ENCODE measurements at places on chromosomes 6 and 20.

GRCh38 chr6:83597511-83597910 lies 85.2 kb downstream of the PRSS35 start:
- DNase-seq, result no peak

DNA sequence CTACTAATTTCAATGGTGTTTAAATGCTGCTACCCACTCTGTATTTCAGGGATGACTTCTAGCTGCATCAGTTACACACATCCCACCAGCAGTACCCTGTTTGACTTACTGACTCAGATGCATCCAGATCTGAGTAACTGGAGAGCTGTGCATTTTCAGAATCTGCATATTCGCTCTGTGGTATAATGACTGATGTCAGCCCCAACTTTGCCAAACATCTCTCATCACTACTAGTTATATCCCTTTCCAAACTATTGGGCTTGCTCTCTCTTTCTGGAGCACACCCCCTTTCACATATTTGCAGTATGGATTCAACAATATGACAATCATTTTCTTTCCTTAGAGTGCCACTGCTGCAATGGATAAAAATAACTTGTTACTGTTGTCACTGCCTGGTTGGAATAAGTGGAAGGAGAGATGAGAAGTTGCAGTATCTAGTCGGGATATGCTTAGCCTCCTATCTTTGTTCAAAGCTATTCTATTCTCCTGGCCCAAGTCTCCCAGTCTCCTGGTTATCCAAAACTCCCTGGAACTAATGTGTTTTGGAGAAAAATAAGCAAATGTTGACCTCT lies 3.3 kb upstream of the RSPO3 start:
- DNase-seq, result no peak

- DNase-seq, result no peak
Observed at GRCh38 chr6:38364775-38365174, 275.0 kb downstream of the BTBD9 start.

- no peak for DNase-seq
Observed at GRCh38 chr6:51655517-51655916, 431.9 kb downstream of the PKHD1 start.

DNA sequence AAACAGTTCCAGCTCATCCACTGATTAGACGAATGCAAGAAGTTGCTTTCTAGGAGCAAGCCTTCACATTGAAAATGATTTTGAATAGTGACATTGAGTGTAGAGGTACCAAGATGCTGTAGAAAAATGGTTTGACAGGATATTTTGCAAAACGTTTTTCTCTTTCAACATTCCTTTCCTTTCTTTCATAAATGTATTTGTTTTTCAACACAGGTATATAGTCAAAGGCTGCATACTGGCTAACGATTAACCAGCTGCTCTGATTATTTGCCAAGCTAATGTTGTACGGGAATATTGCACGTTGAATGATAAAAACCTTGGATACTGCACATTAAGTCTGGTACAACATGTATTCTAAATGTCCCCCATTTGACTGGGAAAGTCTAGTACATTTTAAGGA lies 78.8 kb upstream of the TENT5A start:
- no peak for DNase-seq

GRCh38 chr20:64047968-64048401 lies 1.5 kb downstream of the SOX18 start:
- DNase-seq, result no peak

DNA sequence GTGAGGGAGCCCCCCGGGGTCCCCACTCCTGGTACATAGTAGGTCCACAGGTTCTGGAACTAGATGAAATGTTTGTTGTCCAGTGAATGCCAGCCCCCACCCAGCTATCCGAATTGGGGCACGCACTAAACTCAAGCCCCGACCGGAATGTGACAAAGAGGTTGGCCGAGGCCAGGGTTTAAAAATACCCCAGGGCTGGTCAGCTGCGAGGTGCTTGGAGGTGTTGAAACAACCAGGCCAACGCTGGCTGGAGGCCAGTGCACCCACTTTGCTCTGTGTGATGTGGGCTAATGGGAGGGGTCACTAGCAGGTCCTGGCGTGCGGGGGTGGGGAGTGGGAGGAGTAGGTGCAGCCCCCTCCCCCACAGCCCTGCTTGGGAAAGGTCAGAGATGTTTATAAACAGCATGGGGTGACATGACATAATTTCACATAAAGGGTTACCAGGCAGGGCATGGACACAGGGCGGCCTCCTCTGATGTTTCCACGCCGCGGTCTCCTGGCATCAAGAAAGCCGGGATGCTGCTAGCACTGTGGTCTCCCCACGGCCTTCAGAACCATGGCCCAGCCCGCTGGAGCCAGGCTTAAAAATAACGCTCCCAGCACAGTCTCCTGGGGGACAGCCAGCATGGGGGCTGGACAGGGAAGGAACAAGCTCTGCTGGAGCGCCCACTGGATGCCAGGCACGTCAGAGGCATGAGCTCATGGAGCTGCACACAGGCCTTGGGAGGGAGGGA lies 111.2 kb upstream of the PTPN1 start:
- DNase-seq, result no peak

DNA sequence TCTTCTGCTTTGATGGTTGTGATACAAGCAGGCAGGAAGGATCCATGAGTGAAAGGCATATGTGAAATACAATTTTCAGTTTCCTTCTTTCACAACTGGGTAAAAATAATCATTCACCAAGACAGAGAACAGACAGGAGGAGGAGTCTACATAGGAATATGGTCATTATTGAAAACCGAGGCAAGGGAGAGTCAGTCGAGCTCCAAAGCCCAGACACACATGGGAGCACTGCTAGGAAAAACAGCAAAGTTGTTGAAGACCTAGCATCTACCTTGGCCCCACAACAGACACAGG lies 260.6 kb downstream of the ERMARD start:
- no peak for DNase-seq

- no peak for DNase-seq
Observed at GRCh38 chr6:83868639-83869038, 9.2 kb downstream of the CYB5R4 start.

DNA sequence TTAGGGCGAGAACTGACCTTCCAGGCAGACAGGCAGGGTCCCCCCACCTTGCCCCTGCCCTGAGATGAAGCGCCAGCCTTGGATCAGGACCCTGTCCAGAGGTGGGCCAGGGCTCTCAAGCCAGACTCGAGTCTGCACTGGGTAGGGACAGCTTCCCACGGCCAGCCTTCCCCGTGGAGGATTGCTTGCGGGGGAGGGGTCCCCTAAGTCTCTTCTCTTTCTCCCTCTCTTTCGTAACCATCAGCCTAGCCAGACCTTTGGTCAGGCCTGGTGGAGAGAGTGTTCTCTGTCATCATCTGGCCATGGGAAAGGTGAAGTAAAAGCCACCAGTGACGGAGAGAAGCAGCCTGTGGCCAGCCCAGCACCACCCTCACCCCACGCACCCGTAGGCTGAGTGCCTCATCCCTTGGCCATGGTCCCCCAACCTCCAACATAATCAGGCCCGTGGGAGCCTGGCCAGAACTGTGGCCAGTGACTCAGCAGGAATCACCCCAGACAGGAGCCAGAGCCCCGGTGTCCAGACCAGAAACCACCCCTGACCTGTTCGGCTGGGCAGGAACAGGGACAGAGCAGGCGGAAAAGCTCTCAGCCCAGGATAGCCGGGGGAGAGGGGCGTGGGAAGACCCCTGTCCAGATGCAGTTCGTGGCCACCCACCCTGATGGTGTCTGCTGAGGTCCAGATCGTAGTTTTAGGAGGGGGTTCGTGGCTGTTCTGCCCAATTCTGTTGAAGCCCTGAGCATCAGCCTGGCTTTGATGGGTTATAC lies 47.1 kb downstream of the SNAI1 start:
- DNase-seq, result no peak

DNA sequence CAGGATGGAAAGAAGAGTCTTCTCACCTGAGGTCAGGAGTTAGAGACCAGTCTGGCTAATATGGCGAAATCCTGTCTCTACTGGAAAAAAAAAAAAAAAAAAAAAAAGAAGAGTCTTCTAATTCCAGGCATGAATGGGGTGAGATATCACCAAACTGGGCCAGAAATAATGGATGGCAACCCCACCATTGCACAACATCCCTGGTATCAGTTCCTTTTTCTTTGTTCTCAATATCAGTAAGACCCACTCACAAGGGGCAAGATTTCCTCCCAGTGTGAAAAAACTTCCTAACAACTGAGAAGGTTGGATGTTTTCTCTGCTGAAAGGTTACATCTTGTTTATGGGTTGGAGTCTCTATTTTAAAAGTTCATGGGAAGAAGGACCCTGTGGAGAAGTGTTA lies 23.6 kb upstream of the NR2E1 start:
- peak; percentile 53 for DNase-seq

- peak; percentile 60 for DNase-seq
Observed at GRCh38 chr6:138410048-138410735, 6.2 kb downstream of the HEBP2 start.

DNA sequence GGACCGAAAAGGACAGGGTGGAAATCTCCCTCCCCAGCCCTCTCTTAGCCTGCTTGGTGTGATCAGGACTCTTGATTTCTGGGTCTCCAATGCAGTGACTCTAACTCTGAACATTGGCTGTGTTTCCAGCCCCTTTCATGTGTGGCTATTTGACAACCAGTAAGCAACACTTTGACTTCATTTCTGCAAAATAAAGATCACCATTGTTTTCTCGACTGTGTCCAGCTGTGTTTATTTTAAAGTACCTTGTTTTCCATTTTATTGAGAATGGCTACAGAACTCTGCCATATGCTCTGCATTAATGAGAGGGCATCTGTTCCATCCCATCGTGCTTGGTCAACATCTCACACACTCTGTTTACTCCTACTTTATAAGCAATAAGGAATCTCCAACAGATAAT lies 60.9 kb upstream of the TAGAP start:
- DNase-seq, result no peak

- no peak for DNase-seq
Observed at GRCh38 chr6:4883298-4883697, 107.1 kb downstream of the CDYL start.

DNA sequence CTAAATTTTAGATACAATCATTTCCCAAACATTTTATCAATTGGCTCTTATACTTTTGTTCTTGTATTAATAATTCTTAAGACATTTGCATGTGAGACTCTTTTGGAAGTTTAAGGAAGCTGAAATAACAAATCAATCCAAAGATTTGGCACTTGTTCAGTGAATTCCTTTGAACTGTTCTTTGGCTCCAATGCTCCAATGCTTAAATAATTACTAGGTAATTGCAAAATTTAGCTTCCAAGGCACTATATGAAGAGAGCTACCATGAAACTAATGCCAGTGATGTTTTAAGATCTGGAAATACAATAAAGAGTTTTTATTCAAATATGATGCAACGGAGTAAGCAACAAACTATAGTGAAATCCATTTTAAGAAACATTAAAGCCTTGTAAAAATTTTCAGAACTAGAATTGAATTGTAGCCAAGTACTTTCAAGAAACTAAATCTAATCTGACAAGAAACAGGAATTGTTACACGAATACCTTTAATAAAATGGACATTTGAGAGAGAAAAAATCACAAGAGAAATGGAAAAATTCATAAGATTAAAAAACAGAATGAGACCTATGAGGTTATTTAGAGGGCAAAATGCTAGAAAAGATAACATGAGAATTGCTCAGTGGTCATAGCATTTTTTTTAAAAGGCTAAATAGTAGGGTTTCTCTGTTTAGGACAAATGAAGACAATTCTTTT lies 43.6 kb upstream of the SMLR1 start:
- DNase-seq, result no peak
